Esophagus squamous epithelium (tissue), 5 donors: ENCODE measurements at places on chromosomes 4 and X. TPM values are rescaled to one million over a fixed set of nuclear protein-coding genes. Genes with fewer than 3 reads are reported as not detected.

DNA sequence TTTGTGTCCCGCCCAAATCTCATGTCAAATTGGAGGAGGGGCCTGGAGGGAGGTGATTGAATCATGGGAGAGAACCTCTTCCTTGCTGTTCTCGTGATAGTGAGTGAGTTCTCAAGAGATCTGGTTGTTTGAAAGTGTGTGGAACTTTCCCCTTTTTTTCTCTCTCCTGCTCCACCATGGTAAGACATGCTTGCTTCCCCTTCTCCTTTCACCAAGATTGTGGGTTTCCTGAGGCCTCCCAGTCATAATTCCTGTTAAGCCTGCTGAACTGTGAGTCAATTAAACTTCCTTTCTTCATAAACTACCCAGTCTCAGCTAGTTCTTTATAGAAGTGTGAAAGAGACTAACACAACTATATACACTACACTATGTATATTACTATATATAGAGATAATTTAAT lies 697.8 kb upstream of the HS3ST1 start:
- no peaks in the 10 kb centered on the region for H3K36me3 ChIP-seq
- no peak for DNase-seq
- no peaks in the 10 kb centered on the region for H3K27me3 ChIP-seq
- no peak overlapping the region for H3K27ac ChIP-seq
- no peak overlapping the region for H3K4me3 ChIP-seq

DNA sequence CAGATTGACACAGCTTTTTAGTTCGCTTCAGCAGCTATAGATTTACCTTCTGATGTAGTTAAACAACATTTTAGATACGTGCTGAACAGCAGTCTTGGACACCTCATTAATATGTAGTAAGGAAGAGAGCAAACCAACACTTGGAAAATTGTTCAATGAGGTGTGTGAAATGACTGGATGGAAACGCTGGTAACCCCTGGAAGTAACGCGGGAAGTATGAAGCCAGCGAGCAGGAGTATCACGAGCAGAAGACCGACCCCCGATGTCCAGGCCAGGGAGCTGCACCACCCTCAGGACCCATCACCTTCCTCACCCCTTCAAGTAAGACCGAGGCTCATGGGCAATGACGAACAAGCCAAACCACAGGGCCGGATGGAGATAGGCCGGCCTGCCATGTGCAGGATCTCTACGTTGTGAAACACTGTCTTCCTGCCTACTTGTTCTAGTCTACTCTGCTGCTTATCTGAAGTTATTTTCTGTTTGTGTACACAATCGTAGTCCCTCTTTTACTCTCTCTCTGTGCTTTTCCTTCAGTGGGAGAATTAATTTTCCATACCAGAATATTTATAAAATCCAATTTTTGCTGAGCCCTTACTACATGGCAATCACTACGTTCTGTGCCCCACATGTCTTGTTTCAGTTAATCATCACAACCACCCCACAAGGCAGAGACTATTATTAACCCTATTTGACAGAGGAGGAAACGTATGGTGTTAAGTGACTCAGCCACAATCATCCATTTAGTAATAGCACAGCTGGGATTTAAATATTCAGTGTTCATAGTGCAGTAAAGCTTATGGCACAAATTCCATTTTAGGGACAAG lies 221.7 kb downstream of the APBB2 start:
- H3K4me3 ChIP-seq = no peak overlapping the region
- no peak overlapping the region for H3K27ac ChIP-seq
- no peaks in the 10 kb centered on the region for H3K27me3 ChIP-seq

GRCh38 chrX:39766085-39766726 lies 331.6 kb downstream of the BCOR start:
- no peaks in the 10 kb centered on the region for H3K27me3 ChIP-seq
- H3K36me3 ChIP-seq = no peaks in the 10 kb centered on the region
- H3K4me3 ChIP-seq = no peak overlapping the region
- no peak overlapping the region for H3K27ac ChIP-seq

- no peak for DNase-seq
- H3K27ac ChIP-seq = no peak overlapping the region
- H3K4me3 ChIP-seq = no peak overlapping the region
- H3K4me1 ChIP-seq = no peaks in the 10 kb centered on the region
Measured at GRCh38 chr4:183637461-183637860, 21.5 kb downstream of the RWDD4 start.

- H3K4me3 ChIP-seq = no peak overlapping the region
- no peak for DNase-seq
- no peak overlapping the region for H3K27ac ChIP-seq
- no peaks in the 10 kb centered on the region for H3K4me1 ChIP-seq
- H3K36me3 ChIP-seq = no peaks in the 10 kb centered on the region
Measured at GRCh38 chr4:23782778-23783437, 106.9 kb downstream of the PPARGC1A start.

- H3K27ac ChIP-seq = no peak overlapping the region
- no peak for DNase-seq
- peaks cover 5% of the 10 kb centered on the region for H3K27me3 ChIP-seq
- no peaks in the 10 kb centered on the region for H3K36me3 ChIP-seq
Measured at GRCh38 chrX:24260842-24261550, 52.9 kb downstream of the SUPT20HL2 start.

GRCh38 chr4:24973747-24974601 lies 56.8 kb downstream of the LGI2 start:
- no peaks in the 10 kb centered on the region for H3K36me3 ChIP-seq
- no peak overlapping the region for H3K27ac ChIP-seq
- no peaks in the 10 kb centered on the region for H3K4me1 ChIP-seq
- no peak for DNase-seq

DNA sequence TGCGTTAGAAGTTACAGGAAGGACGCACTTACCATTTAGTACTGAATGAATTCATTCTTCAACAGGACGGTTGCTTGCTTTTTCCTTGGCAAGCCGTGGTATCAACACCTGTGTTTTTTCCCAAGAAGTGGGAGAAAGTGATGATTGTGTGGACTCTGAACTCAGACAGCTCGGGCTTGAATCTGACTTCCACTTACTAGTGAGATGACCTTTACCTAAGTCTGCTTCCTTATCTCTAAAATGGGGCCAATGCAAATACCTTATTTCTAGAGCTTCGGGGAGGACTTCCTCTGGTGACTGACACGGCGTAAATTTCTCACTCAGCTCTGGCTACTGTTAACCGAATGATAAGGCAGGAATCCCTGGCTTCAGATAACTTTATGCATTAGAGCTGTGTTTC lies 146.8 kb upstream of the RBPJ start:
- no peak overlapping the region for H3K27ac ChIP-seq
- H3K36me3 ChIP-seq = no peaks in the 10 kb centered on the region
- H3K4me3 ChIP-seq = no peak overlapping the region
- H3K27me3 ChIP-seq = no peaks in the 10 kb centered on the region

NAT8L gene
- under 0.01 TPM for total RNA-seq

GABRQ gene
- 1.5 TPM for total RNA-seq

FANCB gene
- 1.1 TPM for total RNA-seq

CT45A1 gene
- not detected for total RNA-seq

NPNT gene
- total RNA-seq = 7.5 TPM
